NCI-H1105 (cell line): ENCODE measurements at places on chromosomes 2 and 18.

DNA sequence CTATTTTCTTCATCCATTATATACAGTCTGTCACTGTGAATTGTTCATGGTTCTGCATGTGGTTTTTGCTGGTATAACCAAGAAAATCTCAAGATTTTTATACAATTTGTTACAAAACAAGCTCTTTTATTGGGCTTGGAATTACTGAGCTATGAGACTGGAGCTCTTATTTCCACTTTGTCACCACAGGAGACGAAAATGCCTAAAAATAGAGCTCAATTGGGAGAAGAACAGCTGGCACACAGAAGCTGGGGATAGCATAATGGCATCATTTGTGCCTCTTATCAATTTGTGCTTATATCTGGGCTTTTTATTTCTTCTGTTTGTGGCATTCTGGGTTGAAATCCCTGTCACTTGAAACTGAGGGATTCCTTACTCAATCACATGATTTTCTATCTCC lies 219.1 kb downstream of the CALCRL start:
- no peak for DNase-seq

DNA sequence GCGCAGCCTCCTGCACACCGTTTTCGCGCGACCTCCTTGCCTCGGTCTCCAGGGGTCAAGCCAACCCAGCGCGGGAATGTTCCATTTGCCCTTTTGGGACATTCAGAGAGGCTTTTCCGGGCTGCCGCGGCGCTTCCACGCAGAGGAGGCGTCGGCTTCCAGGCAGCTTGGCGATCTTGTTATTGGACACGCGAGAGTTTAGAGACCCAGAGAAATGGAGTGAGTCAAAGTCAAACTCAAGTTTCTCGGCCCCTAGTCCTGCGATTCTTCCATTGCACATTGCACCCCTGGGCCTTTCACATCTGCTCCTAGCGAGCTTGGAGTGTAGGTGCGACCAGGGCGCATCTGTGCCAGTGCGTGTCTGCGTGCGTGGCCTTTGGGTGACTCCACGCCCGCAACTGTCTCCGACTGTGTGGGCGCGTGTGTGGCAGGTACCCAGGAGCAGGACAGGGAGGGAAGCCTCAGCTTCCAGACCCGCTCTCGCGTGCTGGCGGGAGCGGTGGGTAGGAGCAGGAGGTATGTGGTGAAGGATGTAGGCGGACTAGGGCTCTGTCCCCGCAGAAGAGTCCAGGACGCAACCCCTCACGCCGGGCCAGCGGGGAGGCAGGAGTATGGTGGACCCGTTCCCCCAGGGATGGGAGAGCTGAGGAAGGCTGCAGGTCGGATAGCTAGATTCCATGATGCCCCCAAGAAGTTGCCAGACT lies 13.5 kb downstream of the SIX3 start:
- no peak for DNase-seq

DNA sequence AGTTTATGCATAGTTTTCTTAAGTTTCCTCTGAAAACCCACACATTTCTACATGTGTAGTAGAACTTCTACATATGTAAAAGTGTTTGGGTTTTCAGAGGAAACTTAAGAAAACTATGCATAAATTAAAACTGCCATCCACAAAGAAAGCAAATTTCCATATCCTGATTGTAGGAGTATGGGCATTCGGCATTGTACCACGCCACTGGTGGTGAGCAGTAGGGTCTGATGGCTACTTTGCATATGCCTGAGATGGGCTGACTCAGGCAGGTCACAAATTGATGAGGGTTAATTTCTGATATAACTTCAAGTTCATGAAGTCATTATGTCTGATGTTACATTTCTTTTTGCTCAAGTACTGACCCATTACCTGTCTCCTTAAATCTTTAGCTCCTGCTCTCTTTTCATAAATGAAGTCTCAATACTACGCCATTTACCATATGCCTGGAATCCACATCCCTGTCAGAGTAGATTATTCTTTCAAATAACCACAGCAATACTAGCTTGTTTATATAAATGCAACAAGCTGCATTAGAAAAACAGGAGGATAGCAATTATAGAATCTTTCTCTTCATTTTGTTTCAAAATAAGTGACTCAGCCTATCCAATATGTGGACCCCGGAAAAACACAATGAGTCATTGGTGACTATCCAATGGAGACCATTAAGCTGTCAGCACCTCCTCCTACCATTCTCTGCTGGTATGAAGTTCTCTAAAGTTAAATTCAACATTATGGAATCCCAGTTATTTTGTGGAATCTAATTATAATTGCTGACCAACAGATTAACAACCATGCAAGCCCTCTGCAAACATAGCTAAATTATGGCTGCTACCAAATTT lies 355.2 kb upstream of the UBE2E3 start:
- DNase-seq: no peak

- DNase-seq: no peak
These were observed 147.0 kb upstream of the ID2 start for GRCh38 chr2:8534729-8535468.

DNA sequence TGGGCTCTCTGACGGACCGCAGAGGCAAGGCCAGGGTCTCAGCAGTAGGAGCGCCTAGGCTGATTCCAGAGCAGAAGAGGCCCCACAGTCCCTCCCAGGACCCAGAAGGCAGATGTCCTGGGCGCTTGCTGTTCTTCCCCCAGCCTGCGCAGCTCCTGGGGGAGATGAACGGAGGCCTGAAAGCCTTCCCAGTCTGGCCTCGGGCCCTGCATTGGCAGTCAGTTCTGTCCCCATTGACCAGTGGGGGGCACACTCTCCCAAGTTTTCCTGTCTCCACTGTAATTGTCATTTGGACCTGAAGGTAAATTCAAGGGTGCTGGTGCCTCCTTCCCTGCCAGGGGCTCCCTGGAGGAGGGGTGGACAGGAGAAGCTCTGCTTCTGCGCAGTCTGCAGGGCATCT lies 345.7 kb downstream of the CYP26B1 start:
- DNase-seq: no peak

DNA sequence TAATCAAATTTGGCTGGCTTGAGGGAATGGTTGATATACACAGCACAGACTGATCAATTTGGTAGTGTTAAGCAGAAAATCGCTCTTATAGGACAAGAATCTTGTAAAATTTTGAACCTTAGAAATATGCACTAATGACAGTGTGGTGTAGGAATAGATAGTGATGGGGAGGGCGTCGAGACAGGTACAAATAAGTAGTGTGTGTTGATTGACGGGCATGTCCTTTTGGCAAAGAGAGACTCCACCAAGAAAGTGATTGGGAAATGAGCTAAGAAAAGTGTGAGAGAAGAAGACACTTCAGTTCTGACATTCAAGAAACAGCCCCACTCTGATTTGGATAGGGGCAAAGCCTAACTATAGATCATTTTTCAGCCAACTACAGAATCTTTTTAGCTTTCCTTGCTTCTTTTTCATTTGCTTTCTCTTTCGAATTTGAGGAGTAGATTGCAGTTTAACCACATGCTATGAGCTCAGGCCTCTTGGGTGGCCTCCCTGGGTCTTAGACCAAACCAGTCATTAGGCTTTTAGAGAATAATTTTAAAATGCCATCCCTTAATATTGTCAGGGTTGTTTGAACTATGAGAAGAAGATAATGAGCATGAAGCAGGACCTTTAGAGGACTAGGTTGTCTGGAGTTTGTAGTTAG lies 127.1 kb downstream of the CERS6 start:
- DNase-seq: no peak

DNA sequence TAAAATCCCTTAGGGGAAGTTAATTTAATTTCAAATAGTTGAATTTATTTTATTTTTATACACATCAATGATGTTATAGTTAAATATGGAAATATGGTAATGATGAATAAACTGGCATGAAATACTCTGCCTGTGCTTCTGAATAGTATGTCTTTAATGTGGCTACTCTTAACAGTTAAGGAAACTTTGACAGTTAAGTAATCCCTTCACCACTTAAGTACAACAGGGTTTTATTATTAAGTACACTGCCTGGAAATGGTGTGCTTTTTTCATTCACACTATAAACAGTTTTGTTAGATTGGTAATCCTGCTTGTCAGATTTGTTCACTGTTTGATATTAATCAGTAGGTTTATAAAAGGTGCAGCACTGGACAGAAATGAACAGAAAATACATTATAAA lies 412.0 kb upstream of the ZEB2 start:
- no peak for DNase-seq

- no peak for DNase-seq
These were observed 88.6 kb upstream of the GPC1 start for GRCh38 chr2:240346753-240347372.

DNA sequence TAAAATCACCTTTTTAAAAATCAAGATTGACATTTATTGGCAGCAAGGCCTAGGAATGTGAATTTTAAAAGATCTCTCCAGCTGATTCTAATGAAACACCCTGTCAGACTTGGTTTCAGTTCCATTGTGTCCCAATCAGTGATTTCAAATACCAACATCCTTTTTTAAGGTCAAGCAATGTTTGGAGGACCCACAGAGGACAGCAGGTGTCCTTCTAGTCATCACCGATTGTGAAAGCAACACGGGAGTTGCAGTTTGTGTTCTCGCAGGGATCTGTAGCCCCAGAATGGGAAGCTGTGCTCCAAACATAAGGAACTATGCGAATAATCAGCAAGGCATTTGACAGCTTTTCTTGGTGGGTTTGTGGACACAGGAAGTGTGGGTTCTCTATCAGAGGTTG lies 4.5 kb upstream of the KIDINS220 start:
- no peak for DNase-seq

DNA sequence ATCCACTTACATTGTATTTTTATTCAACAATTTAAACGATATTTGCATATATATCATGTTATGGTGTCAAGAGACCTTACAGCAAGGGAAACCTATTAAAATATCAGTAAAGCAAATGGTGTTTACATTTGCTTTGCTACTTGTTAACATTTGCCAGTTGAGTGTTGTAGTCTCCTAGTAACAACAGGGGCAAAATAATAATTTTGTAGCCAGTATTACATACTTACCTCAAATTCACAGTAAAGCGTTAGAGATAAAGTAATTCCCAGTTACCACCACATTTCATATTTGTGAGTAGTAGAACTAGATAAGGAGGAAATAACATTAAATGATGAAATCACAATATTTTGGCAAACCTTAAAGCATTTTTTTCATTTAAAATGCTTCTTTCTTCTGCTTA lies 71.3 kb downstream of the FASTKD2 start:
- no peak for DNase-seq

DNA sequence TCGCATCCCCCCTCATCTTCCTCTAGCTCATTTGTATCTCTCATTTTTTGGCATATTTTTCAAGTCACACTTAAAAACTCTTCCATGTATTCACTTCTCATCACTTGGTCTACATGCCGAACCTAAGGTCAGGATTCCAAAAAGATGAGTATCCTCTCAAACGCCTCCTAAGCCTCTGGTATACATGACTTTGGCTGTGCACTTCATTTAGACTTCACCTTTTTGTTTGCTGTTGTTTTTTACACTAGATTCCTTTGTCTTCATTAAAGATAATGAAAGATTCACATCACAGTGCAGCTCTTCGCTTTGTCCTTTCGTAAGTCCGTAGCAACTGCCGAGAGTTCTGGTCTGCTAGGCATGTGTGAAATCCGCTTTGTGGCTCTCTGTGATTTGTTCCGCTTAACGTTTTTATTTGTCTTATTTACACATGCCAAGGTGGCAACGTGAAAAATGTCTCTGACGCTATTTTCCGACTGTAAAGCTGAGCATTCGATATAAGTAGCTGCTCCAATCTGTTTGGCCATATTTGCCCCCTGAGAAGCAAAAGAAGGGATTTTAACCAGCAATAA lies 17.7 kb downstream of the RND3 start:
- DNase-seq: no peak

GRCh38 chr2:23564615-23564960 lies 179.6 kb downstream of the KLHL29 start:
- DNase-seq: no peak

GRCh38 chr18:76506395-76506794 lies 11.4 kb upstream of the ZNF516 start:
- DNase-seq: no peak

GRCh38 chr2:5940596-5941535 lies 248.7 kb downstream of the SOX11 start:
- DNase-seq: no peak

- DNase-seq: no peak
These were observed 42.1 kb downstream of the TET3 start for GRCh38 chr2:74026687-74027241.

- DNase-seq: no peak
These were observed 81.3 kb downstream of the CLHC1 start for GRCh38 chr2:55150834-55151233.

- no peak for DNase-seq
These were observed 59.8 kb downstream of the NOL10 start for GRCh38 chr2:10629819-10630532.

GRCh38 chr2:111100765-111101162 lies 19.9 kb upstream of the BCL2L11 start:
- DNase-seq: no peak

DNA sequence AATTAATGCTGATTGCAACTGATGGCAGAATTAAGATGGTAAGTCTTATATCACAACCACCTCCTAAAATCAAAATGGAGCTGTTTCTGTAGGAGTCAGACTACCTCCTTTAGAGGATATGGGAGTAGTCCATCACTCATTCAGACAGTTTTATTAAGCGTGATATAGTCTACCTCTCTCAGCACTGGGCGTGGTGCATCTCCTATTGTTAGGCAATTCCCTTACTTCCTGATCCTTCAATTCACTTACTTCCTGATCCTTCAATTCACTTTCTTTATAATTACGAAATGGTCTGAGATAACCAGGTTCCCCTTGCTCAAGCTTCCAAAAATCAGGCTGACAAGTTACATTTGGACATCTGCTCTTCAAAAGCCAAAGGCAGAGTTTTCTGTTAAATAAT lies 31.9 kb downstream of the ATP8B1 start:
- no peak for DNase-seq

GRCh38 chr18:8930990-8931616 lies 171.4 kb upstream of the NDUFV2 start:
- no peak for DNase-seq

DNA sequence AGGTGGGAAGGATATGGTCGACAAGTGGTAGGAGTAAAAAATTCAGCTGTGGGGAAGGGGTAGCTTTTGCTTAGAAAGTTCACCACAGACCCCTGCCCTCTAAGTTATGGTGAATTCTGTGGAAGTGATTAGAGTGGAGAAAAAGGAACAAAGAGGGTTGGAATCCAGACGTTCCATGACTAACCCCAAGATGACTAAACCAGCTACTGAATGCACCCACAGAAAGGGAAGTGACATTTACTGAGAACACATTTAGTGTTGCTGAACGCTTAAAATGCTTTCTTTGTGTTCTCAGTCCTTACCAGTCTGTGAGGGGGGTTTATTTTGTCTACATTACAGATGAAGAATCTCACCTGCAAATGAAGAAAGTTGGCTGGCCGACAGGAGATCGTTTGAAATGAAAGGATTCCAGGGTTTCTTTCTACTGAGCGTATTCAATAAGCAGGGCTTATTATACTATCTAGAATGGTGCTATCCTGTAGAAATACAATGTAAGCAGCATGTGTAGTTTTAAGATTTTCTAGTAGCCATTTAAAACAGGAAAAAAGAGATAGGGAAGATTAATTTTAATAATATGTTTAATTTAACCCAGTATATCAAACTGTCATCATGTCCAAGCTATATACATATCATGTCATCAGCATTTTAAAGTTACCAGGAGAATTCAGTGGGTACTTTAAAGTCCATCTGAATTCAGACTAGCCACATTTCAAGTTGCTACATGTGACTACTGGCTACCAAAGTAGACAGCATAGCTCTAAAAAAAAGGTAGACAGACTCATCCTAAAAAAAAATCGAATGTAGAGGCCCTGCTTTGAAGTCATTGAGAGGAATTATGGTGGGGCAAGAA lies 60.1 kb downstream of the LIMS1 start:
- no peak for DNase-seq
